Neural progenitor cell (in vitro differentiated cells): ENCODE measurements at places on chromosomes 13 and 19.

DNA sequence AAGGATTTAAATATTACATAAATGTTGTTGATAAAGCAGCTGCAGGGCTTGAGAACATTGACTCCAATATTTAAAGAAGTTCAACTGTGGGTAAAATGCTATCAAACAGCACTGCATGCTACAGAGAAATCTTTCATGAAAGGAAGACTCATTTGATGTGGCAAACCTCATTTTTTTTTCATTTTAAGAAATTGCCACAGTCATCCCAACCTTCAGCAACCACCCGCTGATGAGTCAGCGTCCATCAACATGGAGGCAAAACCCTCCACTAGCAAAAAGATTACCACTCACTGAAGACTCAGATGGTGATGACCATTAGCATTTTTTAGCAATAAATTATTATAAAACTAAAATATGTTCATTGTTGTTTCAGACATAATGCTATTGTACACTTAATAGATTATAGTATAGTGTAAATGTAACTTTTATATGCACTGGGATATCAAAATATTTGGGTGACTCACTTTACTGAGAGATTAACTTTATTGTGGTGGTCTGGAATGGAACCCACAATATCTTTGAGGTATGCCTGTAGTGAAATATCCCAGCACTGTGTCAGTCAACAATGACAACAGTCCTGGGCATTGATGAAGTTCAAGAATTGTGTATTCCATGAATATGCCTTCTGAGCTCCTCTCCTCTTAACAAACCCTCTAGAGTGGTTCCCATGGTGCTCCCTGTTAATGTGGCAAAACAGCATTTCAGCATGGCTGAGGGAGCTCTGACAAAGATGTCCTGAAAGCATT, 52.4 kb upstream of the SOX21 start:
- DNase-seq, result peak; percentile 23

DNA sequence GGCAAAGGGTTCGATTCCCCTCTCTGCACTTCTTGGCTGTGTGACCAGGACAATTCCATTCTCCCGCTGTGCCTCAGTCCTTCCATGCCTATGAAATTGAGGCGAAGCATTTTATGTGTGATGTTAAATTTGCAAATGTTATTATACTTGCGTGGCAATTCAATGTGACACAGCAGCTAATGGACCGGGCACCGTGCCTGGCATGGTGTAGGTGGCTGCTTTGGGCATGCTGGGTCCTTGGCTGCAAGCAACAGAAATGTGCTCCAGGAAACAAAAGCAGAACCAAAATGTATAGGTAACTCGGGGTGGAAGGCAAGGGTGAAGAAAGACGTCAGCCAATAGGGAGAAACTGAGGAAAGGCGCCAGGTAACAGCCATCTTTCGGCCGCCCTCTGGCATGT, 37.1 kb downstream of the TINCR start:
- DNase-seq, result no peak

DNA sequence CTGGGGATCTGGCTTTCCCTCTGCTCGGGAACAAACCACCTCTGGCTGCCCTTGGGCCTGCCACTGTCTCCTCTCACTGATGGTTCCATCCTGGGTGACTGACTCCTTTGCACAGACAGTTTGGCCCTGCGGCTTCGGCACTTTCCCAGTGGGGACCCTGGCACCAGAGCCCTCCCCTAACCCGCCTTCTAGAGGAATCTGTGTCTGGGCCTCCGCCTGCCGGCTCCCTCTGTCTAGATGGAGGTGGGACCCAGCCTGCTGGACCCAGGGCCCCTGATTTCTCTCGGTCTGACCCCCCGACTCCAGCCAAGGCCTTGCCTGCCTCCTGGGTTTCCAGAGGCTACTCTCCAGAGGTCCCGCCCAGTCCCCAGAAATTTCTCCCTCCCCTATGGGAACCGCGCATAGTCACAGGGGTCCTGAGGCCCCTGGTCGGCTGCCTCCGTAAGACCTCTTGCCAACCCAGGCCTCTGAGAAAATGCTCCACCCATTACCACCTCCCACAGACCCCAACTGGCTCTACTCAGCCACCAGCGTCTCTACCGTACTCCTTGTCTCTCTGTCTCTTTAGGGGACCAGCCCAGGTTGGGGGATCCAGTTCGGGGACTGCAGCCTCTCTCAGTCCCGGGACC, 2.7 kb downstream of the CCDC106 start:
- DNase-seq, result no peak

GRCh38 chr19:29760752-29761502, 45.9 kb upstream of the C19orf12 start:
- DNase-seq, result no peak

- DNase-seq, result no peak
These were observed 94.6 kb downstream of the TSHZ3 start for GRCh38 chr19:31254611-31255010.

DNA sequence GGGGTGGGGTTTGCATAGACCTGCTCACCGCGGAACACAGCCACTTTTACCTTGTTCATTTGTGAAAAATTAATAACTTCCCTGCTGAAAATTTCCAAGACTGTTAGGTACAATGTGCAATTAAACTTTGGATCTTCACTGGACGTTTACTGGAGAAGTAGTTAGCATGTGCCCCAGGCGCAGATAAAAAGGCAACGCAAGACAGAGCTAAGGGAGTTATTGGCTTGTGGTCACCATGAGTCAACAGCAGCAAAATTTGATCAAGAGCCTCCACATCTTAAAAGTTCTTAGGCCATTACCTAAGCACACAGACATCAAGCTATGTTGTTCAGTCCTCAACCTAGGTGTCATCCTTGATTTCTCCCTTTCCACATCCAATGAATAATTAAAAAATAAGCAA, 257.0 kb downstream of the LHFPL6 start:
- DNase-seq, result no peak

DNA sequence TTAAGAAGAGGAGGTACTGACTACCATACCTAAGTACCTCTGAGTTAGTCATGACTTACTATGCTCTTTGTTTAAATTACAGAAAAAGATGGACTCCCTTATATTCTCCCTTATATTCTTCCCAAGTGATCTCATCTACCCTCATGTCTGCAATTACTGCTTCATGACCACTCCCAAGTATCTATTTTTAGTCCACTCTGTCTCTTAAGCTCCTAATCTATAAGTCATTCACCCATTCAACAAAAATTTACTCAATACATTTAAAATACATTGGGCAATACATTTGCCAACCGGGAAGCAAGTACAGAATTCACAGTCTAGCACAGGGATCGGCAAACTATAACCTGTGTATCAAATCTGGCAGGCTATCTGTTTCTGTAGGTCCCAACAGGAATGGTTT, 42.6 kb downstream of the KPNA3 start:
- no peak for DNase-seq

- DNase-seq, result peak; percentile 72
These were observed at the start of gene CRYL1 for GRCh38 chr13:20525601-20526544. TSS of gene CRYL1 (minus strand) at chr13:20525857. CDS start at chr13:20525794, 63 bp downstream.

- DNase-seq, result no peak
These were observed 11.2 kb downstream of the HPN start for GRCh38 chr19:35052599-35053190.

DNA sequence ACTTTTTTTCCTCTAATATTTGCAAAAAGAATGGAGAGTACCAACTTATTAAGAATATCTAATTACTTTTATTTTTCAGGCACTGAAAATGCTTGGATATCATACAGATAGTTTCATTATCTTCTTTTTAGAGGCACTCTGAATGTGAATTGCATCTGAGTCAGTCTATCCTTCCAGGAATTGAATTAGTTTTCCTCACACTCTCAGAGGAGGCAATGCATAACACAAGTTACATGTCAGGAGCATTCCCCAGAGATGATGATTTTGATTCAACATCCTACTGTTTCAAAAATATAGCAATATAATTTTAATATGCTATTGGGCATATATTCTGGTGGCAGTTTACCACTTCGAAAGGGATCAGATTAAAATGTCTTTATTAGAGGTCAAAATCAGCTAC, 1315.4 kb downstream of the PCDH9 start:
- DNase-seq, result no peak

- DNase-seq, result peak; percentile 77
These were observed 900 bp downstream of the PPP1R13L start for GRCh38 chr19:45403781-45404556.

GRCh38 chr13:43206838-43207237, 183.5 kb downstream of the DNAJC15 start:
- no peak for DNase-seq

DNA sequence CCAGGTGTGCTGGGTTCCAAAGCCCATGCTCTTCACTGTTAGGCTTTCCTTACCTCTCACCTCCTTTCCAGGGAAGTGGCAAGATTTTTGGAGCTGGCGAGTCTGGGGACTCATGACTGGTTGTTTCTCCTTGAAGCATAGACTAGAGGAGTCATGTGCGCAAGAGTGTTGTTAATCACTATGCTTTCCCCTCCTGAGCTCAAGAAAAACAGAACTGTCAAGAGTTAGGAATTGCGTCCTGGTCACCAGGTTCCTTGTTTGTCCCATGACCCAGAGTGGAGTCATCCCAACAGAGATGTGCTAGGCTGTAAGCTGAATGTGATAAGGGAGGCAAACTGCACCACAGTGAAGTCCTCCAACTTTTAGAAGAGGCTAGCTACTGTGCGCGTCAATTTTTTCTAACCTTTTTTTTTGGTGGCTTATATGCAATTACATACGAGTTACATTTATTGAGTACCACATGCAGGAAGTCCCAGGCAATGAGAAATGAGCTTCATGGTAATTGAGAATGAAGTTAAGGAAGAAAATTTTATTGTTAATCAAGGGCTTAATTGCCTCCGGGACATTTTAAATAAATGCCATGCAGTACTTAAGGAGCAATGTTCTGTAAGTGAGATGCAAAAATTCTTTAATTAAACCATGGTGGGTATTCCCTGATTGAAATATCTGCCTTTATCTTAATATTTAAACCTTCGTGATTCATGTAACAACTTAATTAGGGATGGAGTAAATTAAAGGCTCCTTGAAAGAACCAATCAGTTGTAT, 233.9 kb downstream of the ZIC5 start:
- DNase-seq, result no peak

DNA sequence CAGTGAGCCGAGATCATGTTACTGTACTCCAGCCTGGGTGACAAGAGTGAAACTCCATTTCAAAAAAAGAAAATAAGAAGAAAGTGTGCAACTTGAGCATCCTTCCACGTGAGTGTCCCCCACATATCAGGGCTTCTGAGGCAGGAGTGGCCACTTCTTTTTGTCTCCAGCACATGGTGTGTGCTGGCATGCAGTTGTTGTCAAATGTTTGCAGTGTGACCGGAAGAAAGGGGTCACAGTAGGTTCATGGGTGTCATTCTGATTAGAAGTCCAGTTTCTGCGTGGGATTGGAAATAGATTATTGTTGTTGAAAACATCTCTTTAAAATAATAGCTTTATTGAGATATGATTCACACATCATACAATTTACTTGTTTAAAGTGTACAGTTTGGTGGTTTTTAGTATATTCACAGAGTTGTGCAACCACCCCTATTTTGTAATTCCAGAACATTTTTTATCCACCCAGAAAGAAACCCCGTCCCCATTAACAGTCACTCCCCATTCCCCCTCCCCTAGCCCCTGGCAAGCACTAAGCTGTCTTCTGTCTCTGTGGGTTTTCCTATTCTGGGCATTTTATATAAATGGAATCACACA, 2.2 kb downstream of the CRTC1 start:
- no peak for DNase-seq

- DNase-seq, result no peak
These were observed 281.6 kb downstream of the ZNF536 start for GRCh38 chr19:30653646-30654386.

DNA sequence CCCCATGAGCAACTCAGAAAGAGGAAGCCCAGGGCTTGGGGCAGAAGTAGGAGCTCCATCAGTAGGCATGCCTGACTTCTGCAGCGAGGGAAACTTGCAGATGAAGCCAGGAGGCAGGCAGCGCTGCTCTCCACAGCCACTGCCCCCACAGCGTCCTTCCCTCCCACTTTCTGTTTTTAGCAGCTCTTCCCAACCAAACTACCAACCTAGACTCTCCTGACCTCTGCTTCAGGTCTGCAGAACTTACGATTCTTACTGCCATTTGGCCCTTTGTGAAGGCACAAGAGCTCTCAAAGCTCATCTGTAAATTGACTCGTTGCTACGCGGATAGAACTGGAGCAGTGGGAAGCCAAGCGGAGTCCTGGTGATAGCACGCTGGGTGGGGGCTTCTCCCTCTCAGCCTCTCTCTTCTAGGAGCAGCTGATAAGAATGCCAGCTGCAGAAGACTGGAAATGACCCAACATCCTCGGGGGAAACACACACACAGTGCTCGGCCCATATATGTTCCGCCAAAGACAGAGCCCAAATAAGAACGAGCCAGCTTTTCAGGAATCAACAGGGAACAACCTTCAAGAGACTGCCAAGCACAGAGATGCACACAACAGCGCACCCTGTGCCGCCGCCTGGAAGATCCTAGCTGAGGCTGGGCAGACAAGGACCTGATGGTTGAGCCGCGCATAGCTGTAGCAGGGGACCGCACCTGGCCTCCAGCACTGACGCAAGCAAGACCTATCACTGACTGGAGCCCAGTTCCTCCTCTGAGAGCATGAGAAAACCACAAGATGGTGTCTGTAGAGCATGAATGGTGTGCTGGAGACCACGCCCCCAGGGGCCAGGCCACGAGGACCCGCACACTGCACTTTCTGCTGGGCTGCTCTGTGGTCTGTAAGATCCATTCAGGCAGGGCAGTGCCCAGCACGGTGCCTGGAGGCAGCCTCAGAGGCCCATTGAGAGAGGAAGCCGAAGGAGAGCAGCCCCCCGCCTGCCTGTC, 15.9 kb upstream of the SLC35E1 start:
- no peak for DNase-seq

- no peak for DNase-seq
These were observed 22.6 kb downstream of the ATP8B3 start for GRCh38 chr19:1789261-1790041.

- no peak for DNase-seq
These were observed 23.4 kb downstream of the FAM124A start for GRCh38 chr13:51245583-51245982.

DNA sequence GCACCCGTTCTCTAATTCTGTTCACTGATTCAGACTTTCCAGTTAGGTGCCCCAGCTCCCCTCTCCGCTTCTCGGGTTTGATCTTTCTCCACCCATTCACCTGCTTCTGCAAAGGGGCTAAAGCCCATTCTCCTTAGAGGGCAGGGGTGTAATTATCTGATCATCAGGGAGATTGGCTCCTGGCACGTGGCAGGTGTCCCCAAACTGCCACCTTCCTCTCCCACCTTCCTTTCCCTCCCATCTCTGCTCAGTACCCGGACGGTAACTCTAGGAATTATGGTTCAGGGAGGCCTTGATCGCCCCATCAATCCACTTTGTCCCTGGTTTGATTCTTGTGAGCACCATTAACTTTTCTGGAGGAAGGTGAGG, 212 bp downstream of the FFAR1 start:
- DNase-seq, result no peak

DNA sequence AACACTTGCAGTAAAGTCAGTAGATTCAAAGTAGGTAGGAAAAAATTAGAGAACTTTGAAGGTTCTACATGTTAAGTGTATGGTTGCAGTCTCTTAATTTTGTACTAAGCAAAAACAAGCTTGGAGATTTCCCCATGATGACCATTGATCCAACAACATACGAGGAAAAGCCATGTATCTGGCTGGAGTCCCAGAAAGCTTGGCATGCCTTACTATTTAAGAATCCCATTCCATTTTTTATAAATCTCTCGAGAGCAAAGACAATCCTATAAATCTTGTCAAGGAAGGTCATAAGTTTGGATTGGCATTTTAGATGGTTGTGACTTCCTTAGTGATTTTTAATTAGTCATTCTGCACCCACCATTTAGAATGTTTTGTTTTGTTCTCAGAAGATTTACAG, 495.9 kb downstream of the GPC5 start:
- DNase-seq, result no peak
